ENCODE measurements at places on chromosomes 11 and 22.

GRCh38 chr22:35719212-35719875 is 1.7 kb downstream of the APOL5 start:
- no peak for DNase-seq

GRCh38 chr11:9759519-9760192 is 95.8 kb downstream of the SWAP70 start:
- peak; percentile 100 for DNase-seq

DNA sequence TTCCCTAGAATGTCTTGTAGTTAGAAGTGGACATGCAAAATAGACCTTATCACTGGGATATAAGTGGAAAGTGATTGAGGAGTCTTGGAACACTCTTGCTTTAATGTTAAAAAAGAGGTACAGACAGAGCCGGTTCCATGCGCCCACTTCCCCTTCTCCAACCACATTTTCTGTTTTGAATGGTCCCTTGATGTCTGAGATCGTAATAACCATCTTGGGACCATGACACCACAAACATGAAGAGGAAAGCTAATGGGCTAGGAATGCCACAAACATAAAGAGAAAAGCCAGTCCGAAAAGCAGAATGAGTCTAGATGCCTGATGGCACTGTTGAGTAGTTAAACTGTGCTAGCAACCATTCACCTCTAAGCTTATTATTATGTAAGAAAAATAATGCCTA is 54.8 kb upstream of the SPON1 start:
- no peak for DNase-seq

GRCh38 chr11:85813721-85814120 is 2.8 kb upstream of the SYTL2 start:
- DNase-seq: no peak

DNA sequence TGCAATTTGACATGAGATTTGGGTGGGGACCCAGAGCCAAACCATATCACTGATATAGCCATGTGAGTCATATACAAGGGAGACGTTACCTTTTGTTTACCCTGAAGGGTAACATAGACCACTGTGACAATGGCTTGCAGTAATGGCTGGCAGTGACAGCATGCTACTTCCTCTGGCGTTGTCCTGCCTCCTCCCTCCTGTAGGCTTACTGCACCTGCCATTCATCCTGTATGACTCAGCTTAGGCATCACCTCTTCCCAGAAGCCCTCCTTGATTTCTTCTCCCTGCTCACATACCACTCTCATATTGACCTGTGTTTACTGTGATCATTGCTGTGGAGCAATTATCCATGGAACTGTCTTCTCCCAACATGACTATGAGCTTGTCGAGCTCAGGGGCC is 12.0 kb upstream of the PVALB start:
- no peak for DNase-seq

DNA sequence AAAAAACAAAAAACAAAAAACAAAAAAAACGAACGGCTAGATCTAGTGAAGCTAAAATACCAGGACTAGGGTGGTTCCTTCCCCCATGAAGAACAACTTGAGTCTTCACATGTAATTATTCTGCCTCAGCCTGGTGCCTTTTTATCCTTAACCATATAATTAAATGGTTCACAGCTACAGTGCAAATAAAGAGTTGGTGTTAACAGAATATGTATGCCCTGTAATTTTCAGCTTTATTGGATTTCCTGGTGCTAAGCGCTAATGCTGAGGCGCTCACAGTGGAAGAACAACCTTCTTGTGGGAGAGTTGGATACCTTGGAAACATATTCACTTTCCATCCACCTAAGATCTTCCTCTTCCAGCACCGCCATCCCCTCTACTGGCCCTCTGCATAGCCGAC is 158.5 kb upstream of the SORL1-AS1 start:
- no peak for DNase-seq

DNA sequence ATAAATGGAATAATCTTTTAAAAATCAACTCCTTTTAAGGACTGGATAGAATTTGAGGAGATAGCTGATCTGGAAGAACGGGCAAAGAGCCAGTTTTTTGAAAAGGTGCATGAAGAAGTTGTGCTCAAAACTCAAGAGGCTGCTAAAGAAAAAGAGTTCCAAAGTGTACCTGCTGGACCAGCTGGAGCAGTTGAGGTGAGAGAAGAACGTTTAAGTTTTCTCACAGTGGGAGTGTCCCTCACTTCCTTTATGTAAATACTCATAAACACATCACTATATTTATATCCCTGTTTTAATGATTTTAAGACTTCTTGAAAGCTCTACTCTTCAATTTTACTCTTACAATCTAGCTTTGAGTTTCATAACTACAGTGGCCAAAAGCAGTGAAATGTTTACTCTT is 11.7 kb upstream of the ANKRD42 start:
- DNase-seq: no peak

DNA sequence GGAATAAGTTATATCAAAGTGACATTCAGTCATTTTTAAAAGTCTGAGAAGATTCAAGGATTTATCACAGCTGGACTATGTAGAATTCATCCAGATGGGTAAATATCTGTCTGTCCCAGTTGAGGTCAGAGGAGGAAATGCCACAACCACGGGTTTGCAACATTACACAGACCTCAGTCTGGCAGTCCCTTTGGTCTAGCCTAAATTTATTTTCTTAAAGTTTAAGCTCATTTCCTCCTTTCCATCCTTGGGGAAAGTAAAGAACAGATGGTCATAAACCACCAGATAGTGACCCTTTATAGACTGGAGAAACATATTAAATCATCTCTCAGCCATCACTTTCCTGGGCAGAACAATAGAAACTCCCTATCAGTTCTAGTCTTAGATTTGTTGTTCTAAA is 238.4 kb upstream of the DDI1 start:
- peak; percentile 29 for DNase-seq

- DNase-seq: no peak
These were observed 33.5 kb upstream of the FCHSD2 start for GRCh38 chr11:73175551-73176144.

- DNase-seq: no peak
These were observed 3.4 kb upstream of the NR1H3 start for GRCh38 chr11:47254386-47254785.

DNA sequence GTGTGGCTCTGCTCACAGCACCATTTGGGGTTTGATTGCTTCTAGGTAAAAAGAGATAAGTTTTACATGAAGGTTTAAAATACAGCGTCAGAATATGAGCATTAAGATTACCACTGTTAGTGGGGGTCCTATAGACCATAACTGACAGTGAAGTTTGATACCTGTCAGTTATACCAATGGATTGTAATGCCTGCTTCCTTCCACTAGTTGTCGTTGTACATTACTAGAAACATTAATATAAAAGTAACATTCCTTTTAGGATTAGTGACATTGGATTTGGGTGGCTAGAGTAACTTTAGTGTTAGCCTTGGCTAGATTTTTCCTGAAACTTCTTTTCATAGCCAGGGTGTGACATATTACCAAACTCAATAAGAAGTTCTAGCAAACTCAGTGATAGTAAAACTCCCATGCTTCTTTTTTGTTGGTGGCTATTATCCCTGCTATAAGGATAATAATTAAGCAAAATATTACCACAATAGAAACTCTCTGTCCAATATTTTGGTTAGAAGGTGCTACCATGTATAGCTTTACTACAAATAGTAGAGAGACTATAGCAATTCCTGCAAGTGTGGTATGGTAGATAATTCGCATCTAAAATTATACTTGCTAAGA is 57.1 kb downstream of the FAM181B start:
- no peak for DNase-seq

DNA sequence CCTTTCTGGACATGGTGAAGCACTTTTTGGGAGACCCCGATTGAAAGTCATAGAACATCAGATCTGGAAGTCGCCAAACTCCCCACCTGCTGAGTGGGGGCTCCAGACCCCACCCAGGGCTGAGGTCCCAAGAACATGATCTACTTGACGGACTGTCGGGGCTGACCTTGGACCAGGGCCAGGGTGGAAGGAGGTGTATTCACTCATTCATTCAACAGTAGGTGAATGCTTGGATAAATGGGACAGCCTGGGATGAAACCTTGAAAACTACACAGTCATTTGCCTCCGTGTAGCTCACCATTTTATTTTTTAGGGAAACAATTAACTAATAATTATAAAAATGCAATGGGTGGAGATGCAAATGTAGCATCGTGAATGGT is 629.0 kb downstream of the BRD1 start:
- DNase-seq: no peak

Measured in kidney tubule cell (primary cell).